Lung microvascular endothelial cell (primary cell): ENCODE measurements at places on chromosomes 6 and 20. TPM values are rescaled to one million over a fixed set of nuclear protein-coding genes. Genes with fewer than 3 reads are reported as not detected.

SGK2 gene
- not detected in 2 replicates for total RNA-seq

AVP gene
- total RNA-seq, result not detected in 2 replicates

NKX2-2 gene
- total RNA-seq, result not detected in 2 replicates

TREML4 gene
- not detected in 2 replicates for total RNA-seq

PROCR gene
- total RNA-seq, result 169 and 328 TPM in 2 replicates

DCDC2 gene
- total RNA-seq, result not detected in 2 replicates

SLCO4A1 gene
- 0.60 and 0.65 TPM in 2 replicates for total RNA-seq

FARS2 gene
- total RNA-seq, result 21.4 and 22.0 TPM in 2 replicates

SPO11 gene
- total RNA-seq, result not detected in 2 replicates

ARMH2 gene
- not detected in 2 replicates for total RNA-seq

ADGB gene
- not detected in 2 replicates for total RNA-seq

IPCEF1 gene
- total RNA-seq, result 1.3 and 1.8 TPM in 2 replicates

SLC22A16 gene
- total RNA-seq, result not detected in 2 replicates

PPP1R16B gene
- total RNA-seq, result 163 and 169 TPM in 2 replicates

WFDC5 gene
- total RNA-seq, result not detected in 2 replicates

CGA gene
- not detected in 2 replicates for total RNA-seq

RHAG gene
- not detected in 2 replicates for total RNA-seq

TUBB2B gene
- 1.8 and 2.0 TPM in 2 replicates for total RNA-seq
